ENCODE measurements at places on chromosomes 6 and 20.

- no peak for DNase-seq
Observed at GRCh38 chr6:153031335-153031955, 28.9 kb upstream of the MTRF1L start.

DNA sequence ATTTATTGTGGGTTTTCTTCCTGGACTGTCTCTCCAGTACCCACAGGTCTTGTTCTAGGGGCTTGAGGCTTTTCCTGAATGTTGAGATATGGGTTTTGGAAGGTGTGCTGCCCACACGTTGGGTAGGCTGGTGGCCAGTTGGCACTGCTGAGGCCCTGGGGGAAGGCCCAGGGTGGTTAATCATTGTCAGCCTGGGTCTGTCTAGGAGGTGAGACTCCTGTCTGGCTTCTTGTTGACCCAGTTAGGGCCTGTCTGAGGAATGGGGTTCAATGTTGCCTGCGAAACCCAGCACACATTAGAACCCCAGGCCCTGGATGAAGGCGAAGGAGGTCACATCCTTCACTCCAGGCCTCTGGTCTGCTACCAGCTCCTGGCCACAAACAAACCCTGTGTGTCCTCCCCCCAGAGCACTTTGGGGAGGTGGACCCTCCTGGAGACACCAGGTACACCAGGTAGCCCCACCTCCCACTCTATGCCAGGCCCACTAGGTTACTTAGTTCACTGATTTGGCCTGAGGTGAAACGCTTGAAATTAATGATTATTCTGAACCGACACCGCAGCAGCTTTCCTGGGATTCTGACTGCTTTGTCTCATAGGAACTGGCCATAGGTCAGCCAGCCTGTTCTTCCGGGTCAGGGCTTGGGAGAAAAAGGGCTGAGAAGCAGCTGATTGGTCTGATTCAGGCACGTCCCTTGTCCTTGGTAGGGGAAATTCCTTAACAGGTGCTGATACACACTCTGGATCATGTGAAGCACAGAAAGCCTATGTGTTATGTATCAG is 15.2 kb downstream of the DNMT3B start:
- DNase-seq = no peak

DNA sequence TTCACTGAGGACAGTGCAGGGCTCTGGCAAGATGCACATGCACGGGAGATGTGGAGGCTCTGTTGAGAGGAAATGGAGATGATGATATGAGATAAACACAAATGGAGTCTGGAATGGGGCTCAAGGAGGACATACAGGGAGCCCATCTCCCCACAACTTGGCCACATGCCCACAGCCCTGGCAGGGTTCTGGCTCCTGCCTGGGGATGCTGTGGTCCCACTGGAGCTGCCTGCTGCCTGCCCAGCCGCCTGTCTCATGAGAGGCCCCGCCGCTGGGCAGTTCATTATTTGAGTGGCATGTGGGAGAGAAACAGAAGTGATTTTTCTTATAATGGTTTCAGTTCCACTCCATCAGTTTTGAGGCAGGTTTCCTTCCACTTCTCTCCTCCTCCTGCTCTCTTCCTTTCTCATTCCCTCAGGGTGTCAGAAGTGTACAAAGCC is 133.6 kb upstream of the TRAF3IP2 start:
- DNase-seq = no peak

DNA sequence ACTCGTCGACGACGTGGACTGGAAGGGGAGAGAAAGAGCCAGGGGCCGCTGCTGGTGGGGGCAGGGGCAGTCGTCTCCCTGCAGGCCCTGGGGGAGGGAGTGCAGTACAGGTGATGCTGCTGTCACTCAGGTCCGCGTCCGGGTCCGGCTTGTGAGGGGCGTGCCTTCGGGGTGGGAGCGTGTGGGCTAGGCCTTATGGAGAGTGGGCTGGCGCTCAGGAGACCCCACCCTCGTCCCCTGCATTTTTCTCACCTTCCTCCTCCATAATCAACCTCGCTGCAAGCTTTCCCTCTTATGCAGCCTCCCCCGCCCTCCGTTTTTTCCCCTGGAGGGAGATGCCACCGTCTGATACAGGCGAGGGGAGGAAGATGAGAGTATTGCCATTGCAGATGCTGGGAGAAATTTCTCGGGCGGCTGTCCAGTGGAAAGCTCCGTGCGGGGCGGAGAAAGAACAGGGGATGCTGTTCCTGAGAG is 632 bp downstream of the PCMT1 start:
- DNase-seq = no peak

DNA sequence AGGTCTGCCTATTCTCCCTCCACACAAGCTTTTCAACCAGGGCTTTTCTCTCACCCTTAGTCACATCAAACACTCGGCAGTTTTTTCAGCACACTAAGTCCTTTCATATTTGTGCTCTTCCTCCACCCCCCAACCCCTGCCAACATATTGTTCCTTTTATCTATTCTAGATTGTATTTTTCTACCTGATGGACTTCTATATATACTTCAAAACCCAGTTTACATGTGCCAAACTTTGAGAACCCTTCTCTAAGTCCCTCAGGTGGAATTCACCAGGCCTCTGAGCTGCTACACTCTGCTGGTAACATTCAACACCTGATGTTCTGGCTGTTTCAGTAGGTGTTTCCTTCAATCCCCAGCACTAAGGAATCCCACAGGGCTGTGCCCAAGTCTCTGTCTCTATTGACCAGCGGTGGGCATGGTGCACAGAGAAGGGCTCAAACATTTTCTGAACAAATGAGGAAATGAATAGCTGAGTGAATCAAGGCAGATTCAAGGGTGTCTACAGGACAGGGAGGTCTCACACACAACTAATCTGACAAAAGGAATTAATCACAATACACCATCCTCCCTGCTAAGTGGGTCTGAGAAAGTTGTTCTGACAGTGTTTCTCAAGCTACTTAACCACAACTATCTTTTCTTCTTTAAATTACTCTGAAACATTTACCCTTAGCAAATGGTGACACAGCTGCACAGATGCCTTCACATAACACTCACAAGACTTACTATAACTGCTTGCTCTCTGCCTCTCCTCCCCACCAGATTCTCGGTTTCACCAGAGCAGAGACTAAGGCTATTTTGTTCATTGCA is 166.5 kb downstream of the TSHZ2 start:
- DNase-seq = no peak

GRCh38 chr6:31128093-31128676 is 7.9 kb upstream of the CDSN start:
- DNase-seq = no peak

GRCh38 chr20:10634211-10634610 is 39.6 kb downstream of the JAG1 start:
- DNase-seq = no peak

GRCh38 chr6:46899659-46900058 is 22.1 kb downstream of the ADGRF5 start:
- DNase-seq = no peak

DNA sequence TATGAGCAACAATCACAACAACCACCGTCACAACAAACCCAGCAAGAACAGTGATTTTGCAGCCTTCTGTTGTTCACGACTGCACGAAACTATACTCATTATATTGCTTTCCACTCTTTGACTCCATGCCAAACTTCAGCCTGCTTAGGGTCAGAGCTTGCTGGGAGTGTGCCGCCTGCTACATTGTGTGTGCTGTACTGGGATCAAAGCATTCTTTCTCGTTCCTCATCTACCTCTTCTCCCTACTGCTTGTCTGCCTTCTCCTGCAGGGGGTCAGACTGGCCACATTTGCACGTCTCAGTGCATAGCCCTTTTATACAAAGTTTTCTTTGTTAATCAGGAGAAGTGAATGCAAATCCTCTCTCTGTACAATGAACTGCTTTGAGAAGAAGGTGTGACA is 401.6 kb upstream of the CITED2 start:
- DNase-seq = no peak

GRCh38 chr6:111447051-111447450 is 36.0 kb downstream of the REV3L start:
- DNase-seq = no peak

GRCh38 chr6:134009876-134010275 is 42.5 kb downstream of the SLC2A12 start:
- DNase-seq = no peak

DNA sequence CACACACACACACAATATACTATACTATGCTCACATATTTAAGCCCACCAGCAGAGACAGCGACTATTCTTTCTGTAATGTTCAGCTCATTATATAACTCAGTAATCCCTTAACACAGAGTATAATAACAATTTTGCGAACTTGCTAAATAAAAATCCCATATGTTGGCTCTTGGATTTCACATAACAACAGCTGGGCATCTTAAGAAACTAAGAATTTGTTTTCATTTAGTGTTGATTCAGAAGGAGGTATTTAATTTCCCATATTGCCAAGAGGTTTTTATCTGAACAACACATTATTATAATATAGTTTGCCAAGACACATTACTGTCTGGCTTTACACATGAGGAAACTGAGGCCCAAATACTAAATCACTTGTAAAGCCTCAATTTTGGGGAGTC is 7.4 kb downstream of the ECT2L start:
- no peak for DNase-seq

DNA sequence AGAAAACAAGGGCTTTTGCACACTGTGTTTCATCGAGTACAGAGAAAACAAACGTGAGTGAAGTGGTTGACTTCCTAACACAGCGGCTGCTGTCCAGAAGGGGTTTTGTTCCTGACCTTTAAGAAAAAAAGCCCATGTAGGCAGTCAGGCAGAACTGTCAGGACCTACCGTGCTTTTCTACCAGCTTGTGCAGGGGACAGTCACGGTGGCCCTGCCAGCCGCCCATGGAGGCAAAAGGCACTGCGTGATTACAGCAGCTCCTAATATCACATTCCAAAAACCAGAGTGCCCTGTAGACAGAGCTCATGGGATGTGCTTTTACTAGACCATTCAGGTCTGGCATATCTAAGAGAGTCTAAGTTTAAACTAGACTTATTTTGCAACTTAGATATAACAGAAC is 12.2 kb downstream of the TNFAIP3 start:
- no peak for DNase-seq

DNA sequence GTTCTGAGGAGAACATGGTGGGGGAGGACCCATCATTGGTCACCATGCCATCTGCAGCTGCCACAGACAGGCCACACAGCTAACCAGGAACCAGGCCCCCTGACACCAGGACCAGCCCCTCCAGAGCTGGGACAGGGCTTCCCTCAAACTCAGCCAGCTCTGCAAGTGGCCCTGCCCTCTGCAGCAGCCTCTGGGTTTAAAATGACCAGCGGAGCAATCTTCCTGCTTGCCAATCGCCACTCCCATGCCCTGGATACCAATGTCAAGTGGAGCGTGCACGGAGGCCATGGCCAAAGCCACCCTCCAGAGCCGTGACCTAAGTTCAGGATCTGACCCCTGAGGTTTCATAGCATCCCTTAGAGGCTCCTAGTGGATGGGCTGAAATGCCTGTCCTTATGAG is 199.4 kb downstream of the SYNDIG1 start:
- no peak for DNase-seq

DNA sequence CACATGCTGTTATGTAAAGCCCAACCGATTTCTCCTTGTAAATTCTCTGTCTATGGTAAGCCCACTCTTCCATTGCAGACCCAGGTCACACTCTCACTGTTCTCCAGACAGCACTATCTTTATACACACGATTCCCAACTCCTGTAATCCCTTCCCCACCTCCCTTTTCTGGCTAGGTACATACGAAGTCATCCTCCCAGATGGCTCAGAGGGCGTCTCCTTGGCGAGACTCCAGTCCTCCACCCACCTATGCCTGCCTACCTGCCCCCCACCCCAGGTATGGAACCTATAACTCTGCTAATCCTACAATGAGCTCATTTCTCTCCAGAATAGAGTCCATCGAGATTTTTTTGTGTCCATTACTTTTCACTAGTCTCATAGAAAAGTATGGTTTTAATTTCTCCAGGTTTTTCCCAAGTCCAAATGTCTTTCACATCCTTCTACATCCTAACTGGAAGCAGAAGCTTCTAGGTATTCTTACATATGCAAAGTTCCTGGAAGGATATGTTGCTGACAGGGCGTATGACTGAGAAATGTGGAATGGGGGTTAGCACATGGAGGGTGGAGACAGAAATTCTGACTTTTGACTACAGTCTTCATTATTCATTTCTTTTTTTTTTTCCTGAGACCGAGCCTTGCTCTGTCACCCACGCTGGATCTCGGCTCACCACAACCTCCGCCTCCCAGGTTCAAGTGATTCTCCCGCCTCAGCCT is 22.8 kb downstream of the SCML4 start:
- DNase-seq = no peak

DNA sequence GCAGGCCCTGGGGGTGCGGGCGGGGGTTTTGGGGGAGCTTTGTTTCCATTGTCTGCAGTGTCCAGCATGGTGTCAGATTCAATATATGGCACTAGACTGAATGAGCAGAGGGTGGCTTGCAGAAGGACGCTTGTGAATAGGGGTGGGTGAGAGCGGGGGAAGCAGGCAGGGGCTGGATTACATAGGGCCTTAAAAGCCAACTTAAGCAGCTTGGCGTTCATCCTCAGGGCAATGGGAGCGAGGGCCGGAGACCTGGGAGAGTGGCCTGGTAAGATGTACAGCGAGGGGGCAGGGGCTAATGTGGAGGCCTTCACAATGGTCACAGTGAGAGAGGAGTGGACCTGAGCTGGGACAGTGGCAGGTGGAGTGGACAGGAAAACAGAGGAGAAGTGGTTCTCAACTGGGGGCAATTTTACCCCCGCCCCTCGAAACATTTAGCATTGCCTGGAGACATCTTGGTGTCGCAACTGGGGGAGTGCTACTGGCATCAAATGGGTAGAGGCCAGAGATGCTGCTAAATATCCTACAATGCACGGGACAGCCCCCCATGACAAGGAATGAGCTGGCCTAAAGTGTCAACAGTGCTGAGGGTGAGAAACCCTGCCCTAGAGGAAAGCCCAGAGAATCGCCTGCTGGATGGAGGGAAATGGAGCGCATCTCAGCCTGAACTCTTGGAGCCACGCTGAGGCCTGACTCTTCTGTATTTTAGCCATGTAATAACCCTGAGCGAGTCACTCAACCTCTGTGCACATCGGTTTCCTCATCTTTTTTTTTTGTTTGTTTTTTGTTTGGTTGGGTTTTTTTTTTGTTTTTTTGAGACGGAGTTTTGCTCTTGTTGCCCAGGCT is 15.1 kb upstream of the BAK1 start:
- no peak for DNase-seq

DNA sequence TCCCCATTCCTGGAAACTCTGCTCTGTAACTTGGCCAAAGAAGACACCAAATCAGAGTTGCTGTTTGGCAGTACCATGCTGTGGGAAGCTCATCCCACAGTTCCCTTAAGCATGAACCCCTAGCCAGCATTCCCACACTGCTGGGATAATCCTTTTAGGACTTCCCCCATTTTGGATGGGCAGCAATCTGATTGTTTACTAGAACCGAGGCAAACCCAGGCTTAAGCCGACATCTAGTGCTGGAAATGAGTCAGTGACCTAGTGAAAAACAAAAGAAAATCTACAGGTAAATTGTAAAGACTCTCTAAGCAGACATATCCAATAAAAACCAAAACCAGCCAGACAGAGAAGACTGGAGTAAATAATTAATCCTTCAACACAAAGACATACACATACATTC is 5.2 kb downstream of the DNAH8 start:
- no peak for DNase-seq

DNA sequence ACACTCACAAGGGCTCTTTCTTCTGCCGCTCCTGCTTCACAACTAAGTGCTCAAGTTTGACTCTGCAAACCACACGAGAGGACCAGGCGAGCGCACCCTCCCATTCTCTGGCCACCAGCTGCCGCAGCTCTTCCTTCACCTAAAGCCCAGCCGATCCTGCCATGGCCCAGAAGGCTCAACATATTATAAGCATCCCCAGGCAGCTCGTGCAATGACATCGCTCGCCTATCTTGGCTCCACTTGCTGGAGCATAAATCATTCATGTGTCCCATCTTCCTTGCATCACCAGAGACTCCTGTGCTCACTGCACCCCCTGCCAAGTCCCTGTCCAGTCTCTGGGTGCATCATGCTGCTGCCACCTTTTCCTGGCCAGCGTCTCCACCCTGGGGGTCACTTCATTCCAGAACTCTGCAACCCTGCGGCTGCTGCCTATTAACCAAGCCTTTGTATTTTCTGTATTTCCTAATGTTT is 59.0 kb downstream of the PSMG4 start:
- DNase-seq = no peak
